ENCODE measurements at places on chromosomes 7 and 10. TPM values are rescaled to one million over a fixed set of nuclear protein-coding genes. Genes with fewer than 3 reads are reported as not detected.

The CCL24 gene
- total RNA-seq, result not detected

The TMEM140 gene
- 1.8 TPM for total RNA-seq

The ZNF853 gene
- 0.43 TPM for total RNA-seq

The VGF gene
- 0.34 TPM for total RNA-seq

Data from nasal cavity respiratory epithelium epithelial cell of viscerocranial mucosa (primary cell).